ENCODE measurements at places on chromosomes 4 and X. TPM values are rescaled to one million over a fixed set of nuclear protein-coding genes. Genes with fewer than 3 reads are reported as not detected.

Gene MCF2
- total RNA-seq: under 0.01 TPM

Gene SPANXD
- not detected for total RNA-seq

Gene DUSP9
- total RNA-seq: under 0.01 TPM

Gene TEX13D
- total RNA-seq: not detected

GRCh38 chr4:164012396-164013027 is 518.0 kb downstream of the TMA16 start:
- no peak for DNase-seq

Gene TRIML2
- total RNA-seq: 2.3 TPM

DNA sequence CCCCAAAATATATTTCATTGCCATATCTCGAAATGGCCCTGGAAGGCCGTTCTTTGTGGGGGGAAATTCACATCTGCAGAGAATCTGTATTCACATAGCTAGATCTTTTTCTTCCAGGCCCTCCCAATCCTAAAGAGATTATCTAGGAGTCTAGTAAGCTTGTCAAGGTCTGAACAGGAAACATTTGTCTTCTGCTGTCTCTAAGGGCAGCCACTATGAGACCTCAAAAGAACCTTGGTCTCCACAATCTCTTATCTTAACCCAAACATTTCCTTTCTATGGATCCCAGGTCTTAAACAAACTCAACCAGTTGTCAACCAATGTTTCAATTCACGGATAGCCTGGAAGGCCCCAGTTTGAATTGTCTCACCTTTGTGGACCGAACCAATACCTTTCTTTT is 45.0 kb downstream of the CRLF2 start:
- DNase-seq: peak; percentile 8

GRCh38 chrX:31981546-31982062 is 909.8 kb upstream of the FTHL17 start:
- DNase-seq: no peak

DNA sequence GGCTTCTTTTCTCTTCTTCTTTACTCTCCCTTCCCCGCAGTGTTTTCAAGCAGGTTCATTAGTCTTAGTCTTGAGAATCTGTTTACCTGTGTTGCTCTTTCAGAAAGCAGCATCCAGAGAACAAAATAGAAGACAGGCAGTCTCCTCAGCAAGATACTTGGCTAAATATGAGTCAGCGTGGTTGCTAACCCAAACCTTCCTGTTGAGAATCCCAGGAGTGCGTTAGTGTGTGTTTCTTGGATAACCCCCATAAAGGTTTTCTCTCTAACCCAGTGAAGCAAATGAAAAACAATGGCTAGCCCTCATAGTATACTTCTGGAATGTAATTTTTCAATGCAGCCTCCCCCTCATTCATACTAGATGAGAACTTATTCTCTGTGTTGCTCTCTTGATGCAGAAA is 41.1 kb downstream of the BMPR1B start:
- peak; percentile 2 for DNase-seq
